SW 1271 (cell line): ENCODE measurements at places on chromosomes 1 and 21.
A peak's percentile ranks its signal among the peaks of the same experiment; 100 is the strongest.

- DNase-seq = no peak
Observed at GRCh38 chr21:37414292-37415253, 48.0 kb downstream of the DYRK1A start.

DNA sequence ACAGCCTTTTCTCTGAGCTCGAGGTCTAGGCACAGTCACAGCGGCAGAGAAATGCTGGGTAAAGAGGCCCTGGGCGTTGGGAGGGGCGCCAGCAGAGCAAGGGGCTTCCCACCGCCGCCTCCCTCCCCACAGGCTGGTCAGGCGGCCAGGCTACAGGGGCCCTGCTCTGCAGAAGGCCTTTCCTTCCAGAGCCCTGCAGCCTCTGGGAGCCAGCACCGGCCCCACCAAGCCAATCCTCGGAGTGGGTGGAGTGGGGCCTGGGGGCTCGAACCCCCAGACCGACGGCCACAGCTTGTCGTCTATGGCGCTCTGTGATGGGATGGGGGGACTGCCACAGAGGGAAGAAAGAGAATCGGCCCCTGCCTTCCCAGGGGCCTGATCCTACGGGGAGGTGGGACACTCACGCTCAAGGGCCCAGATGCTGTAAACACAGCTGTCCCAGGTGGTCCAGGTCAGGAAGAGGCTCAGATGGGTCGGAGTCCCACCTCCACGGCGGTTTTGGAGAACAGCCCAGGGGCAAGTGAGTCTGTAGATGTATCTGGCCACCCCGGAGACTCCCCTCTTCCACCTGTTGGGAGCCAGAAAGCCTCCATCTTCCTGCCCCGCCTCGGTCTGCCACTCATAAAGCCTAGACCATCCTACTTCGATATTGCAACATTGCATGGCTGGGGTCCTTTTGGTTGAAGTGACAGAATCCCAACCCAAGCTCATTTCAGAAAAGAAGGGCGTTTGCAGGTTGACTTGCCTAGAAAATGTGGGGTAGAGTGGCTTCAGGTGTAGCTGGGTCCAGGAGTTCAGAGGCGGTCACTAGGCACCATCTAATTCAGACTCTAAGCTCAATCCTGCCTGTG is 95.6 kb downstream of the SIK1 start:
- no peak for DNase-seq

- no peak for DNase-seq
Observed at GRCh38 chr1:52914463-52914862, 7.1 kb downstream of the ECHDC2 start.

- DNase-seq = peak; percentile 29
Observed at GRCh38 chr1:109532365-109533136, 7.1 kb upstream of the GPR61 start.

DNA sequence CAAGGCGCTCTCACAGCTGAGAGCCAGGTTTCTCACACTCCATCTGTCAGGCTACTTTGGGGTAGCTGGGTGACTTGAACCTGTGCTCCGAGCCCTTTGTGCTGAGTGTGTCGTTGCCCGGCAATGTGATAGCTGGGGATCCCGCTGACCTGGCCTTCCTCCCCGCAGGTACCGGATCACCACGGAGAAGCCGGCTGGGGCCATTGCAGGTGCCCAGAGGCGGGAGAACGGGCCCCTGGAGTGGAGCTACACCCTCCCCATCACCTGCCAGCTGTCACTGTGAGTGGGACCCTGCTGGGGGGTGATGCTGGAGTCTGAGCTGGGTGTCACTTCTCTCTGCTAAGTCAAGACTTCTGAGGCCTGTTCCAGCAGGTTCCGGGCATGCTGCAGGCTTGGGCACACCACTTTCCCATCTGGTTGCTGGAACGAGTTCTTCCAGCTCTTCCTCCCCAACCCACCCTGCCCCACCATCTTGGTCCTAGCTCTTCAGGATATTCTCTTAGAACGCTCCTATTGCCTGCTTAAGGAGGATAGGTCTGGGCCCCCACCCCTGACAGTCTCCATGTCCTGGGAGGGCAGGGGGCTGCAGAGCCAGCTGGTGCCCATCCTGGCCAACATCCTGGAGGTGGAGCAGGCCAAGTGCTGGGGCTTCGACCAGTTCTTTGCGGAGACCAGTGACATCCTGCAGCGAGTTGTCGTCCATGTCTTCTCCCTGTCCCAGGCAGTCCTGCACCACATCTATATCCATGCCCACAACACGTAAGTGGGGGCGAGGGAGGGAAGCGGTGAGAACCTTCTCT is 7.5 kb downstream of the IKBKE start:
- no peak for DNase-seq

- peak; percentile 87 for DNase-seq
Observed at GRCh38 chr1:207309745-207310273, 11.7 kb upstream of the CD55 start.

- no peak for DNase-seq
Observed at GRCh38 chr1:72366466-72366865, 84.1 kb upstream of the NEGR1 start.

GRCh38 chr1:111621050-111621449 is 1.5 kb downstream of the RAP1A start:
- DNase-seq = no peak

DNA sequence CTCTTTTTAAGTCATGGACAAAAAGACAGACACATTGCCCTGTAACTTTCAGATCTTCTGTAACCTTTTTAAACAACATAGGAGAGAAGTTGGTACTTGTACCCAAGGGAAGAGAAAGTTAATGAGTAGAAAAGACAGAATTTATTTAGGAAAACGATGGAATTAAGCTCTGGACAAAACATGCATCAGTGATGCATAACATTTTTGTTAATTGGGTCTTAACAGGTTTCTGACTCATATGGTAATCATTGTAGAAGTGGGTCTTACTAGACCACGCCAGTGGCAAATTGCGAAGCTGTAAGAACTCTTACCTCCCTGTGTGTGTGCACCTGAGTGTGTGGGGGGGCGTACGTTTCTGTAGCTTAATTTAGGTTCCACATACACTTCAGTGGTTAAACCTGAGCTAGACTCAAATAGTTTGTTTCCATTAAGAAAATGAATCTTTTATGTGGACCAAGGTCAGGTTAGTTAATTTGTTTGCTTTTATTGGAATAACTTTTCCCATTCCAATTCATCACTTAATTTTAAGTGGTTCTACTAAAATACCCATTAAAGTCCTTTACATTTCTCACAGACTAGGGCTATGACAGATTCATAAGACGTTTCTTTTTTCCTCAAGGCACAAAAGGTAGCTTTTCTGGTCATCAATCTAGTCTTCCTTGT is 48.1 kb downstream of the NFIA start:
- DNase-seq = no peak
